ENCODE measurements at places on chromosomes 3 and 15. TPM values are rescaled to one million over a fixed set of nuclear protein-coding genes. Genes with fewer than 3 reads are reported as not detected.

The DNASE1L3 gene
- 3.7 TPM for total RNA-seq

The ZNF80 gene
- not detected for total RNA-seq

The DNAJB11 gene
- 44.1 TPM for total RNA-seq

The IGSF11 gene
- total RNA-seq, result not detected

The GOLGA8S gene
- total RNA-seq, result not detected

The PYGO1 gene
- not detected for total RNA-seq

DNA sequence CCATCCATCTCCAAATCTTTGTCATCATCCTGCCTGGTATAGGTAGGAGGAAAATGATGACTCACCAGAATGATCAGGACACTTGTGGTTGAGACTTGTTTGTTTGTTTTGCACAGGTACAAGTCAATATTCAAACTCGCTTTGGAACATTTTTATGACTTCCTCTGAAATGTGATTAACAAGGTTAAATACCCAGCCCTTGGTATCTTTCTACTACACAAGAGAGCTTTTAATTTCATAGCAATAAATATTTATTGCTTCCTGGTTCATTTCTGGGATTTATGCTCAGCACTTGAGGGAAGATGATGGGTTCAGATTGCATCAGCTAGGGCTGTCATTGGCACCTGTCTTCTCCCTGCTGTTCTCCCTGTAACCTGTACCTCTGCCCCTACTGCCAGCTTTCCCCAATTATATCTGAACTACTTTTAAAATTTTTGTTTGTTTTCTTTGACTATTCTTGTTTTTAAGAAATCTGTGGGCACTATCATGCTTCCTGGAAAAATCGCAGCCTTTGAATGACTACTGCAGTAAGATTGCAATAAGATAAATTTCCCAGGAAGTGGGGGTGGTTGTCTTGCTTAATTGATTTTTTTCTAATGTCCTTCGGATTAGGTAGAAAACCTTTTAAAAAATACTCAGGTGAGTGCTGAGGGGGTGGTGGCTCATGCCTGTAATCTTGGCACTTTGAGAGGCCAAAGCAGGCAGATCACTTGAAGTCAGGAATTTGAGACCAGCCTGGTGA is 24.3 kb upstream of the GCNT3 start:
- DNase-seq, result no peak

DNA sequence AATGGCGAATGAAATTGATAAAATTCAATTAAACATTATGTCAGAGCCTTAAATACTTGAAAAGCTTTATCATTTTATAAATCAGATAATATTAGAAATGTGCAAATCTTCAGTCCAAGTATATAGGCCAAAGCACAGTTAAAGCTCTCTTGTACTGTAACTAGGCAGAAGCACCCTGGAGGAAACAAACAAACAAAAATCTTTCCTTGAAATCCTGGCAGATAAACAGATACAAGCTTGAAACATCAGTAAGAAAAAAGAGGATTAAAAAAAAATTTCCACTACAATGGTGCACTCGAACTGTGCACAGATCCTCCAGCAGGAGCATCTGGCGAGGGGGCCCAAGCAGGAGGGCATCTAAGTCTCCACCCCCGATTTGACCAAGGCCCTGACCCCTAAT is 166.6 kb downstream of the PLD1 start:
- DNase-seq, result no peak

DNA sequence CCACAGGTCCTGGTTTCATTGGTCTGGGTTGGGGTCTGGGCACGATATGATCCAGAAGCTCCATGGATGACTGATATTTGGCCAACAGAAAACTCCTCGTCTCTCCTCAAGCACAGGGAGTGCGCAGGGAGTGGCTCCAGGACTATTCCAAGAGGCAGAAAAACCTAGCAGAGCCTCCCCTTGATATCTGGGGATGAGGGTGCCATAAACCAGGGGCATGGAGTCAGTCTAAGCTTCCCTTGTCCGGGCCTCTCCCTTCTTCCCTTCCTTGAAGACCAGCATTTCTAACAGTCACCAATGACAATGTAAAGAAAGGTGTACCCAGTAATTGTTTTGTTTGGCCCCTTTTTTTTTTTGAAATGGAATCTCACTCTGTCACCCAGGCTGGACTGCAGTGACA is 99.4 kb upstream of the HACD2 start:
- DNase-seq, result no peak

- DNase-seq, result no peak
These were observed 116.1 kb downstream of the PCCB start for GRCh38 chr3:136366289-136366688.

DNA sequence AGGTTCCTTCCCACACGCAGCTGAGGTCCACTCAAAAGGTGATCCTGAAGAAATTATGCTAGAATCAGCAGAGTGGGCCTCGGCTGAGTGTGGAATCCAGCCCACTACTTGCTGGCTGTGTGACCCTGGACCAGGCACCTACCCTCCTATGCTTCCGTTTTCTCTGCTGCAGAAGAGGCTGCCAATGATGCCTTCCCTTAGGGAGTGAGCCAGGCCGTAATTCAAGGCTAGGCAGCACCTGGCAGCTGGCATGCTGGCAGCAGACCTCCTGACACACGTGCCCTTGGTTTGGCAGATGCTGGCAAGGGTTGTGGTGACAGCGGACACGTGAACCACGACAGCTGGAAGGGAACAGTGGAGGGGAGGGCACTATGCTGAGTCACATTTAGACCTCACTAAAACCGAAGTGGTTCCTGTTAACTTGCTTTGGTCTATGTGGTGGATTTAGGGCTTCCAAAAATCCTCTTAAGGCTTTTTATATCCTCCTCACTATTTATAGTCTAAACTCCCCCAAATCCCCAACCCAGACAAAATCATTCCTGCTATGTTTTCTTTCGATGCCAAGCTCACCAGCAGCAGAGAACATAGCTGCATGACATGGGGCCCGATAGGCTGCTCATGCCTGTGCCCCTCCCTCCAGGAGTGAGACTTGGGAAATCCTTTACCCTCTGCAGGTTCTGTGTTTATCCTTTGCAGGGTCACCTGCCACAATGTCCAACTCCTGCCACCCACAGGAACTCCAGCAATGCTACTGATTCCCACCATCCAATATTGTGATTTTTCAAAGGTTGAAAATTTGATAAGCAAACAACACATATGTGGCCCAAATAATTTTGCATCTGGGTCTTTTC is 10.6 kb upstream of the PCSK6 start:
- DNase-seq, result peak; percentile 24

DNA sequence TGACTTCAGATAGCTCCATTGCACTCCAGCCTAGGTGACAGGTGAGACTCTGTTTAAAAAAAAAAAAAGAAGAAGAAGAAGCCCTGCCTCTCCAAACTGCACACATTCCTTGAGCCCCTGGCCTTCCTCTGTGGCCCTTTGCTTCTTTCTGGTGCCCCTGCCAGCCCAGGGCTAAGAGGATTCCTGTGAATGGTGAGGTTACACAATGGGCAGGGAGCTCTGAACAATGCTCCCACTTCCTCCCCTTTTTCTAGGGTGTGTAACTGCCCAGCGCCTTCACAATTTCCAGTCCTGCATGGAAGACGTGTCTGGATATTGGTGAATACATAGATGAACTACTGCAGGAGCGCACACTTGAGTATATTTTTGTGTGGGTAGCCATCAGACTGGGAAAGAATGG is 3.6 kb upstream of the AMOTL2 start:
- DNase-seq, result no peak

DNA sequence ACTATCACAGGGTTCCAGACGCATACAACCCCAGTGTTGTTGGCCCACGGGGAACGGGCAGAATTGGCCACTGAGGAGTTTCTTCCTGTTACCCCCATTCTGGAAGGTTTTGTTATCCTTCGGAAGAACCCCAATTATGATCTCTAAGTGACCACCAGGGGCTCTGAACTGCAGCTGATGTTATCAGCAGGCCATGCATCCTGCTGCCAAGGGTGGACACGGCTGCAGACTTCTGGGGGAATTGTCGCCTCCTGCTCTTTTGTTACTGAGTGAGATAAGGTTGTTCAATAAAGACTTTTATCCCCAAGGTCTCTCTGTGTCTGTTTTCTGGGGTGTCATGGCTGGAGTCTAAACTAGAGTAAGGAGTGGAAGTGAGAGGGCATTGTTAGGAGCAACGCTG is 5.7 kb upstream of the EIF4G1 start:
- DNase-seq, result no peak

DNA sequence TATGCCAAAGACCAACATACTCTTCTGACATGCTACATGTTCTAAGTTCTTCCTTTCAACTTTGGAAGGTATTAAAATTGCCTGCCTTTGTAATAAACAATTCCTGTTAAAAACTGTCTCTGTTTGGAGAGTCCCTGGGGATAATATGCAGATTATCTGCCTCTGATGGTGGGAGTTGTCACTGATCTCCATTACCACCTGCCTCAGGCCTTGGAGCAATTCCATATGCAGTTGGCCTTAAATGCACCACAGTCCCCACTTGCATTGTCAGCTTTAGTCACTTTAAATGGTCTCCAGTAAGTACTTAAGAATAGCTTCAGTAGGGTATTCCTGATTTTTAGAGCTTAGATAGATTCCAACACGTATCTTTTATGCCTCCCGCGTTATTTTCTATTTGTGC is 121.1 kb upstream of the GOLIM4 start:
- no peak for DNase-seq

GRCh38 chr3:132880986-132881385 is 157.2 kb upstream of the TMEM108 start:
- no peak for DNase-seq

- DNase-seq, result no peak
These were observed 13.3 kb downstream of the CLK3 start for GRCh38 chr15:74628949-74629348.

- DNase-seq, result no peak
These were observed 47.3 kb downstream of the EIF3J start for GRCh38 chr15:44584162-44584749.

GRCh38 chr3:136750897-136751315 is 1.3 kb downstream of the STAG1 start:
- DNase-seq, result no peak

DNA sequence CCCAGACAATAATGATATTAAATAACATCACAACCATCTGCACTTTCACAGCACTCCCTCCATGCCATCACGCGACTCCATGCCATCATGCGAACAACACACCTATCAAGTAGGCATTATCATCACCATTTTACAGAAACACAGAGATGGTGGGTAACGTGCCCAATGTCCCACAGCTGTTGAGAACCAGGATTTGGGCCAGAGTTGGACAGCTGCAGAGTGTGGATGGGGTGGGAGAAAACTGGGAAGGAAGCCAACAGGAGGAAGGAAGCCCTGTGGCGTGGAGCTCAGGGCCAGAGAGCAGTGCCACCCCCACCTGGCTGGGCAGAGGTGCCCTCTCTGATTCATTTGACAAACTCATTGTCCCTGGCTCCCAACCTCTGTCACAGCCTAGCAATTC is 29.0 kb downstream of the RBPMS2 start:
- DNase-seq, result no peak

DNA sequence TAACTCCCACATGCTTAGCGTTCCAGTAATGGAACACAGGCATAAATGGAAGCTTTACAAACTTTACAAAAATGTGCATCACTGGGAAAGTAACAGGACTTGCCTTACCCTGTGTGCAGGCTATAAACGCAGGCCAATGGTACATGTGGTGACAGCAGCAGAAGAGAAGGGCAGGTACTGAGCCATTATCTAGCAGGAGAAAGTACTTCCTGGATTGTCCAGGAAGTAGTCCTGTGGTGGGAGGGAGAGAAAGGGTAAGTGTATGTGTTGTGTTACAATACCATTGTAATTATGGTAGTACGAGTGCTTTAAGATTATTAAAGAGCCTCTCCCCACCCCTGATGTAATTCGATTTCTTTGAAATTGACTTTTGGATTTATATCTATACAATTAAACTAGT is 5.3 kb downstream of the ATP1B3 start:
- no peak for DNase-seq

DNA sequence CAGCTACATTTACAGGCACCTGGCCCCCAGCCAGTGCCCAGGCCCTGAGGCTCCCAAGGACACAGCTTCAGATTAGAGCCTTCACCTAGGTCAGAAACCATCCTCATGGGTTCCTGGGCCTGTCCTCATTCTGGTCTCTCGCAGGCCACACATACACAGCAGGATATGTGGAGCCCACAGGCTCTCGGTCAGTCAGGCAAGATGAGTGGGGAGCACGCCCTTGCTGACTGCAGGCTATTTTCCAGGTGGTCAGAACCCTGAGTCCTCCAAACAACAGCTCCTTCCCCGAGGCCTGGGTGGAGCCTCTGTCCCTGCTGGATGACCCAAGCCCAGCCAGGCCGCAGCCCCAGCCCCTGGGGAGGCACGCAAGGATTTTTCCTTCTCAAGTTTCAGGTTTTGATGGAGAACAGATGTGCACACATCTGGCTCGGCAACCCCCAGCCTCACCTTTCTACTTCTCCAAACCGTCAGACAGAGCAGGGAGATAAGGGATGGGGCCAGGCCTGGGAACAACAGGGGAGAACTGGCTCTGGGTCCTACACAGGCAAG is 1.6 kb downstream of the STRA6 start:
- no peak for DNase-seq

DNA sequence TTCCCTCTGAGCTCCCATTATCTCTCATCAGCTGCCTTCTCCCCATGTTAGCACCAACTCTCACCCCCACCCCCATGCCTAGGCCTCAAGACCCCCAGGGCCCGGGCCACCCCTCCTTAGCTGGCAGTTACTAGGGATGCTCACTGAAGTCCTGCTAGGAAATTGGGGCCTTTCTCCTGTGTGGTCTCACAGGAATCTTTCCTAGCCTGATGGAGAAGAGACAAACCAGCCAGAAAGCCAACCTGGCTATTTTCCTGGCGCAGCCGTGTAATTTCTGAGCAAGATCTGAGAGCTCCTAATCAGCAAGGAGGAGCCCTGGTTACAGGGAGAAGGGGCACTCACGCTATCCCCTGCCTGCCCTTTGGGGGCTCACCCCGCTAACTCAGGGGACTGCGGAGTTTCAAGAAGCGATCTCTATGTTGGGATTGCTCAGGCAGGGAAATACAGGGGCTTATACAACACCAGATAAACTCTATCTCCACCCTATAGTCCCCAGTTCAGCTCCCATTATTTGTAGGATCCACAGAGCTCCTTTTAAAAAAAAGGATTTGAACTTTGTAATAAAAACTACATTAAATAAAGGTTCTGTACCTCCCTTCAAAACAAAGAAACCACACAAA is 25.2 kb downstream of the NR2F2 start:
- no peak for DNase-seq

DNA sequence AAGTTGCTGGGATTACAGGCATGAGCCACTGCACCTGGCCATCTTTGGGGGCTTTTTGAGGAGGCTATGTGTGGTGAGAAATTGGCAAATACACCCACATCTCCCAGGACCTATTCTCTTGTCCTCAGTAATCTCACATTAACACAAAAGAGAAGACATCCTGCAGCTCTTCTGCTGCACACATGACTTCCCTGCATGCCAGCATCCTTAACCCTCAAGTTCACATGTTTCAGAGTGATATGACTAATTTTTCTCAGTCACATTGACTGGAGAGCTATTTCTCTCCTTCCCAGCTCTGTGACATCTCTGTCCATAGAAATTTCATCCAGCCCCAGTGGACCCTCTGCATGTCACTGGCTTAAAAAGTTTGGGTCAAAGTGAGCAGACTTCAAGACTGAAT is 1.9 kb upstream of the SKIC8 start:
- peak; percentile 45 for DNase-seq

DNA sequence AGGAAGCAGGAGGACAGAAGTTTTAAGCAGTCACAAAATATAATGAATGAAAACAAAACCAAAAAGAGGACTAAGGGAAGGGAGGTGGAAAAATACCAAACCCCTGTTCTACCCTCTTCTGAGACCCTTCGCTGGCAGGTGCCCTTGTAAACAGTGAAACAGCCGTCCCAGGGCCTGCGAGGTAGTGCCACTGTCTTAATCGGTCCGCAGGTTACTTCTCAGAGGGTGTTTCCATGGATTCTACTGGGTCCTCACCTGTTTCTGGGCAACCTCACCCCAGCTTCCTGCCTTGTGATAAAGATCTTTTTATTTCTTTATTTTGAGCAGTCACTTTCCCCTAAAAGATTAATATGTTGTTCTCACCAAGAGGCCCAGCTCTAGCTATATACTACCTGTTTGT is 65.3 kb downstream of the SLC30A4 start:
- no peak for DNase-seq
